ENCODE measurements at places on chromosomes 16 and 17.
A peak's percentile ranks its signal among the peaks of the same experiment; 100 is the strongest.

- peak; percentile 95 for DNase-seq
Observed at GRCh38 chr17:44308320-44308818, at the start of gene RUNDC3A. RUNDC3A (plus strand) TSS chr17:44308601; CDS start chr17:44308833, 232 bp downstream.

- DNase-seq, result no peak
Observed at GRCh38 chr16:78952630-78953029, 647.9 kb downstream of the MAF start.

DNA sequence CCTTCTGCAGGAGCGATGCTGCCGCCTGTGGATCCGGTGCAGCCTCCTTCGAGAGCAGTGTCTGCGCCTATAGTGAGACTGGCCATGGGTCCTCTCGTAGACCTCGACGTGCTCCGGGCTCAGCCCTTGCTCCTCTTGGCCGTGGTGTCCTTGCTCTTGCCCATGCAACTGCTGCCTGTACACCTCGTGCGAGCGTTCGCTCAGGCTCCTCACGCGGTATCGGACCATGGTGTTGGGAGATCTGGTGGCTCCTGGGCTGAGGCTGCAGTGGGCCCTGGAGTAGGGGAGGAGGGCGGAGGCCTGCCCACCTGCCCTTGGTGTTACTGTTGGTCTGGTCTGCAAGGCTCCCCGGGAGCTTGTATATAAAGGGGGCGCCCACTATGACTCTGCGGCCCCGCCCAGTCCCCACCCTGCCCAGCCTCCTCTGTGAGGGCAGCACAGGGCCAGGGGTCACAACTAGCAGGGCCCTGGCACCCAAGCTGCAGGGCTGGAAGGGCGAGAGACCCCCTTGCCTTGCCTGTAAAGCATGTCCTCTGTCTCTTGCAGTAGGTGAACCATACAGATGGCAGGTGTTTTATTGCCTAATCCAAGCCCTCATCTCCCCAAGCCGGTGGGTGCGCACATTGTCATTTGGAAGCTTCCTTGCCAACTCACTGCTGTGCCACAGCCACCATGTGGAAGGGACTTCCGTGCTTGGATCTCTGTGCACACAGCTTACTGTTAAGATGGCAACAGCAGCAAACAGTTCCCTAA lies at the start of gene PRM2:
PRM2 (minus strand) TSS at position 338 of the 753 bp plus-strand sequence; CDS start at position 228, 110 bp downstream.
- DNase-seq, result no peak

DNA sequence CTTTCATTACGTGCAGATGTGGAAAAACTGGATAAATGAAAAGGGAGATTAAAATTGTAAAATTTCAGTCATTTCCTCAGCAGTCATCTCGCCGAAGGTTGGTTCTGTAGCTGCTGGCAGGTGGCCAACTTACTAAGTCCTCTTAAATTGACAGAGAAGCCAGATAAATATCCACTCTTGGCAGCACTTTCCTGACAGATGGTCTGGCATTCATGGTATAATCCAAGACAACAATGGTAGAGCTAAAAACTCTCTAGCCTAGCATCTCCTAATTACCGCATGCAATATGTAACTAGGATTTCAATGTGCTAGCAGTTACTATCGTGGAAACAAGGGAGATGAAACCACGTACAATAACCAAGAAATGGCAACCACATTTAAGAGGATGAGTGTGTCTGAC lies 306.3 kb downstream of the CNTNAP4 start:
- peak; percentile 9 for DNase-seq

DNA sequence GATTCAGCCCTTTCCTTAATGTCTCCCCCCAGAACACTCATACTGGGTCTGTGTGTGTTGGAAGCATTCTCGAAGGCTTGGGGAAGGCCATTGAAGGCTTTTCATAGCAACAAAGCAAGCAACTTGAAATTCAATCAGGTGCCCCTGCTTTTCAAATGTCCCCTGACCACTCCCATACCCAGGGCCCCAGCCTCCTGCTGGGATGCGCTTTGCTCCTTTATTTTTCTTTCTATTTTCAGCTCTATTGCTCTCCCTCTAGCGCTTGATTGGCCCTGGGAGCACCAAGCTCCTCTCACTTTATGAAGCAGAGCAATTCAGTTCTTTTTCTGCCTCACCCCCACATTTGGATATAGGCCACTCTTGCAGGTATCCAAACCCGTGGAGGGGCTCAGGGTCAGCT lies 92.0 kb downstream of the WSCD1 start:
- DNase-seq, result no peak

DNA sequence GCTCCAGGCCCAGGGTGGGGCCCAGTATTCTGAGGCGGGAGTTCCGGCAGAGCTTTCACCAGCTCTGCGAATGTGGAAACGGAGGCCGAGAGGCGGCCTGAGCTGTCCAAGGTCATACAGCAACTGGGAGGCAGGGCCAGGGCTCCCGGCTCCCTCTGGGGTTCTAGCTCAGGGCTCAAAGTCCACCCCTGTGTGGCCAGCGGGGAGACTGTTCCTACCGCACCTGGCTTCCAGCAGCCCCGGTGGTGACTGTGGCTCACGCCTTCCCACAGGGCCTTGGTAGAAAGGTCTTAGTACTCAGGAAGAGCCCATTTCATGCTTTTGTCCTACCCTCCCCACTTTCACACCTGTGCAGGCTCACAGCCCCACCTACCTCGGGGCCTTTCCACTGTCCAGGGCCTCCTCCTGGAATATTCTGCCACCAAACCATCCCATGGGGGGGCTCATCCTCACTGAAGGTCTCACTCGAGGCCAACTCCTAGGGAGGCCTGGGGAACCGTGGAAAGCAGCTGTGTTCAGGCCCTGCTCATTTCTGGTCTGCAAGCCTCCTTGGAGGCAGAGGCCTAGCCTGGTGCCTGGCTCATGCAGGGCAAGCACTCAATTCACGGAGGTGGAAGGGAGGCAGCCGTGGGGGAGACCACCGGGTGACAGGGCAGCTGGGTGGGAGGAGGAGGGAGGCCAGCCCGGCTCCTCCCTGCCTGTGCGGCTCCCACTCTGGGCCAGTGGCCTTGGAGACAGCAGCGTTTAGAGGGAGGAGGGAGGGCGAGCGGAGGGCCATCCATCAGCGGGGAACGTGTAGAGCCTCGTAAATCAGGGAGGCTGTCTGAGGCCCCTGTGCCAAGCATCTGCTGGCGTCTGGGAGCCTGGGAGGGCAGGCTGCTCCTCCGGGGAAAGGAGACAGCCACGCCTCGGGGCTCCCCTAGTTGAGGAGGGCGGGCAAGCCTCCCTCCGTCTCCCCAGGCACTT lies 12.7 kb upstream of the DOC2B start:
- peak; percentile 75 for DNase-seq

- DNase-seq, result peak; percentile 77
Observed at GRCh38 chr17:40900809-40901356, 15.8 kb upstream of the KRT20 start.

GRCh38 chr16:799111-799947 lies 1.2 kb downstream of the GNG13 start:
- no peak for DNase-seq

DNA sequence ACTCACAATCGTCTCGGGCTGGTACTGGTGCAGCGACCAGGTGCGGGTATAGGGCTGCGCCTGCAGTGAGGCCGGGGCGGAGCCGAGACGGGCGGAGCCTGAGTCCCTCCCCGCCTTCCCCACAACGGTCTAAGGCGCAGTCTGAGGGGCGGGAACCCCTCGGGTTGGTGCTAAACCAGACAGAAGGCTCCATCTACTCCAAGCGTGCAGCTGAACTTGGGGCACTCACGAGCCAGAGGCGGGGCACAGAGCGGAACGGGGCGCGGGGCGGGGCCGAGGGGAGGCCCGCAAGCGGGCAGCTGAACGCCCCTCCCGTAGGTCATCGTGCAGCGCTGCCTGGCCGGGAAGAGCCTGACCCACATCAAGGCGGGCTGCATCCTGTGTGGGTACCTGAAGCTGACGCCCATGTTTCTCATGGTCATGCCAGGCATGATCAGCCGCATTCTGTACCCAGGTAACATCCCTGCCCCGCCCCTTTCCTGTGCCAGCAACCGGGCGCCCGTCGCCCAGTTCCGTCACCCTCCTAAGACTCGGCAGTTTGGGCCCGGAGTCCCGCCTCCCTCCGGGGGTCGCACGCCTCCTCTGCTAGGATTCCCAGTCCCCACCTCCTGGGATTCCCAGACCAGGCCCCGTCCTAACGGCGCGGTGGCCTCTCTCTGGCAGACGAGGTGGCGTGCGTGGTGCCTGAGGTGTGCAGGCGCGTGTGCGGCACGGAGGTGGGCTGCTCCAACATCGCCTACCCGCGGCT lies 5.0 kb downstream of the SLC5A2 start:
- peak; percentile 68 for DNase-seq

- no peak for DNase-seq
Observed at GRCh38 chr16:51084074-51084928, 66.8 kb downstream of the SALL1 start.

- peak; percentile 67 for DNase-seq
Observed at GRCh38 chr16:30557707-30557956, 542 bp downstream of the ZNF764 start.

GRCh38 chr16:19284207-19284606 lies 1.3 kb upstream of the CLEC19A start:
- DNase-seq, result no peak

- no peak for DNase-seq
Observed at GRCh38 chr17:44604768-44605485, 47.6 kb downstream of the FZD2 start.

GRCh38 chr17:27569257-27569722 lies 61.7 kb upstream of the LGALS9 start:
- peak; percentile 57 for DNase-seq

- DNase-seq, result peak; percentile 95
Observed at GRCh38 chr17:35087731-35088355, 24.3 kb upstream of the RFFL start.

GRCh38 chr17:41811549-41812380 lies at the start of gene P3H4:
P3H4 (minus strand) TSS chr17:41811949; CDS start chr17:41811915, 34 bp downstream.
- peak; percentile 77 for DNase-seq

GRCh38 chr16:66152823-66153393 lies 213.6 kb upstream of the CDH5 start:
- DNase-seq, result peak; percentile 6

DNA sequence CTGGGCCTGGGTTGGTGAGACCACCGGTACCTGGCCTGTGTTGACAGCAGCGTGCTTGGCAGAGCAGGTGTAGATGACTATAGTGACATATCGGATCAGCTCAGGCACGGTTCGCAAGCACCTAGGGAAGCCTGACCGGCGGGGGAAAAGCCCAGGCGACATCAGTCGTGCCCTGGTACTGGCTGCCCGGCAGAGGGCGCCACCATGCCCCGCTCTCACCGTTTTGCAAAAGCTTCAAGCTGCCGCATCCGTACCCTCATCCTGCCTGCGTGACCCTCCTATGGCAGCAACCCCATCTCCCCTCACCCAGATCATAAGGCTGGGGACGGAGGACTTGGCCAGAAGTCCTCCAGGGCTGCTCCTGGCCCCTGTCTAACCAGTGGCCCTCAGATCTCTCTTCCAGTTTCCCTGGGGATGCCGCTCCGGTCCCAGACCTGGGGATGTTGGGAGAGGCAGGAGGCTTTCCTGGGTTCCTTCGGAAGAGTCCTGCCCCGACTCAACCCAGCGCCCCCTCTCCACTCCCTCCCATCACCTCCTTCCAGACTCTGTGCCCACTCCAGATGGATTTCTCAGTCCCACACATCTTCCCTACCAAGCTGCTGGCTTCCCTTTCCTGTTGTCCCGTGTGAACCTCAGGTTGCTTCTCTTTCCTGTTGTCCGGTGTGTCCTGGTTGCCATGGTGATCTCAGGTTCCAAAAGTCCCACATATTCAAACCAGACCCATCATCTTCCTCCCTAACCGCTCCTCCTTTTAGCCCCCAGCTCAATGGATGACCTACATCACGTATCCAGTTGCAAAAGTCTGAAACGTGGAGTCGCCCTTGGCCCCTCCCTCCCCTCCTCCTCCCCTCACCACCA lies 13.7 kb downstream of the ALOX12B start:
- DNase-seq, result peak; percentile 54

- DNase-seq, result no peak
Observed at GRCh38 chr17:77708936-77709335, 249.6 kb upstream of the TNRC6C start.

- no peak for DNase-seq
Observed at GRCh38 chr17:64282753-64283080, 19.7 kb upstream of the TEX2 start.

GRCh38 chr16:73949574-73950320 lies 346.9 kb upstream of the PSMD7 start:
- peak; percentile 17 for DNase-seq

DNA sequence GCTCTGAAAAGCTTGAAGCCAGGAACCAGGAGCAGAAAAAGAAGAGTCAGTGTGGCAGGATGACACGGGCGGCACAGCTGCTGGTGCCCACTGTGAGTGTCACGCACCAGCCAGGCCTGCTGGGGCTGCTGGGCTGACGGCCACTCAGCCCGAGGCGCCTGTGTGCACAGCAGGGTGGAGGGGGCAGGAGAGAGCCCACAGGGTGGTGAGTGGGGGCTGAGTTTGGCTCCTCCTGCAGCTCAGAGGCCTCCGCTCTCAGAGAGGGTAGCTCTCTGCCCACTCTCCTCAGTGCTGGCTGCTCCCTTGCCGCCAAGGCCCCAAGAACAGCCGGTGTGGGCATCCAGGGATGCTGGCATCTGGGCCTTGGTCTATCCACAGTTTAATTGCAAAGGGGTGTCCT lies 59.6 kb downstream of the GSG1L start:
- no peak for DNase-seq

DNA sequence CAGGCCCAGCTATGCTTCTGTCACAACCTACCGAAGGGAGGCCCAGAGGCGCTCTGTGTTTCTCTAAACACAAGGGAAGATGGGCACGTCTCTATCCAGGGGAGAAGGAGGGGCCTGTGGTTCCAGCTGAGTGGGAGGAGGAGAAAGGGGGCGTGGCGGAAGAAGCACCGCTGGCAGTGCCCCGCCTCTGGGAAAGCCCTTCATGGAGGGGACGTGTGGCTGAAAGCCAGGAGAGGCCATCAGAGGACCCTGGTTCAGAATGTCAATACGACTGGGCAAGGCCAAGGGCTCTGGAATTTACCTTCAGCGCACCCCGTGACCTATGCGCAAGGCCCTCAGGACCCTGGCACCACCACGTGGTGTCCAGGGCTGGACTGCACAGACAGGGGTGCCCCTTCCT lies 12.3 kb upstream of the SLC38A8 start:
- no peak for DNase-seq

DNA sequence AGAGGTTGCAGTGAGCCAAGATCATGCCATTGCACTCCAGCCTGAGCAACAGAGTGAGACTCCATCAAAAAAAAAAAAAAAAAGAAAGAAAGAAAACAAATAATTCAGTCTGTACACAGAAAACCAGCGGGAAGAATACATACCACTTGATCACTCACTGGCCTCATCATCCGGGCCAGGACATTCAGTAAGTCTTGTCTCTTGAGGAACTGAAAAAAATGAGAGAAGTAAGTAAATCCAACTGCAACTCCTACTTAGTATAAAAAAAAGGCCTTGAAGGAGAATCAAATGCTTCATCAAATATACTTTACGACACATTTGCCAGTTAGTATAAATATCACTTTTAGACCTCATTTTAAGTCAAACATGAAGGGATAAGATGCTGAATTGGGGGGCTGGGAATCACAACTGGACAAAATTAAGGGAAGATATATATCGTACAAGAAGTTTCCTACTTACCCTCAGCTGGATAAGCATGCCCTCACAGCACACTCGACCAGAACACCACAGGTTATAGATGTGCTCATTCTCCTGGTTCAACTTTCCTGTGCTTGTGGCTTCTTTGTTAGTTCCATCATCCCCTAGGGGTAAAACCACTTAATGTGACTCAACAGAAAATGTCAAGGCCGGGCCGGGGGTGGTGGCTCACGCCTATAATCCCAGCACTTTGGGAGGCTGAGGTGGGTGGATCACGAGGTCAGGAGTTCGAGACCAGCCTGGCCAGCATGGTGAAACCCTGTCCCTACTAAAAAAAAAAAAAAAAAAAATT lies 12.4 kb downstream of the CCDC47 start:
- DNase-seq, result no peak

Measured in small intestine (tissue), 16 donors.